ENCODE measurements at places on chromosomes 13 and 19. TPM values are rescaled to one million over a fixed set of nuclear protein-coding genes. Genes with fewer than 3 reads are reported as not detected.

Gene FUT6
- not detected for total RNA-seq

Gene CASP14
- not detected for total RNA-seq

Gene BCAM
- 20.2 TPM for total RNA-seq

Gene ZNF83
- total RNA-seq, result 65.3 TPM

Gene MUC16
- total RNA-seq, result not detected

Gene ZNF665
- total RNA-seq, result 3.3 TPM

Gene IL17D
- total RNA-seq, result 1.3 TPM

Measured in smooth muscle cell of the umbilical artery (primary cell).